HEK293T (cell line): ENCODE measurements at places on chromosomes 2 and 18.

DNA sequence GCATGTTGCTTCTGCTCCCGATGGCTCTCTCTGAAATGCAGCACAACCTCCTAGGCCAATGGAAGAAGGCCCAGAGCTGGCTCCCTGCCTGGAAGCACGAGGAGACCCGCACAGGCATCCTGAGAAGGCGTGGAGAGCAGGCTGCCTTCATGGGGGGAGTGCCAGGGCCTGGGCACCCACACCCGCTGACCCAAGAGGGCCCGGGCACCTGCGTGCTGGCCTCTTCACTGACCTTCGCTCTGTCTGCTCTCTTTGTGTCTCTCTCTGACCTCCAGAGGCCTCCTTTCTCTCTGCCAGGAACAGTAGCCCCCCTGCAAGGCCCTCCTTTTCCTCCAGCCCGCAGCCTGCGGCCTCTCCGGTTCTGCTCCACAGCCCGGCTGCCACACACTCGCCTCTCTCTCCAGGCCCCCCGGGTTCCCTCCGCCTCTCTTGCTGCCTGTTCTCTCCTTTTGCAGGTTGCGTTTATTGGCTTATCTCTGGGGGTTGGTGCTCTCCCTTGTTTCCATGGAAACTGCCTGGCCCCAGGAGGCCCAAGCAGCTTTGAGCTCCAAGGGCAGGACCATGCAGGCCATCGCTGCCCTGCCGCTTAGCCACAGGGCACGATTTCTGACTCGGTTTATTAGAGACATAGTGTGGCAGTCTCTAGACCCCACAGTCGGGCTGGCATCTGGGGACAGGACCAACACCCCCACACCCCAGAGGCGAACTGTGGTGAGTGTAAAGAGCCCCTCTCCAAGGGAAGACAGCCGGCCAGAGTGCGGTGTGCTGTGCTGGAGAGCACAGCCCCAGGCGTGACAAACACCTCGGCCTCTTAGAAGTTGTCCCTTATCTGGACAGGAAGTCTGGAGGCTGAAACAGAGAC is 1.7 kb downstream of the MZT2B start:
- DNase-seq: no peak

DNA sequence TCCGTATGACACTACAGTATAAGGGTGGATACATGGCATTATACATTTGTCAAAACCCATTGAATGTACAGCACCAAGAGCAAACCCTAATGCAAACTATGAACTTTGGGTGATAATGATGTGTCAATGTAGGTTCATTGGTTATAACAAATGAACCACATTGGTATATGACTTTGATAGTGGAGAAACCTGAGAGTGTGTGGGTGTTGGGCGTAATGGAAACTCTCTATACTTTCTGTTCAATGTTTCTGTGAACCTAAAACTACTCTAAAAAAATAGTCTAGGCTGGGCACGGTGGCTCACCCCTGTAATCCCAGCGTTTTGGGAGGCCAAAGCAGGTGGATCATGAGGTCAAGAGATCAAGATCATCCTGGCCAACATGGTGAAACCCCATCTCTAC is 6.5 kb upstream of the ACTG2 start:
- DNase-seq: no peak

DNA sequence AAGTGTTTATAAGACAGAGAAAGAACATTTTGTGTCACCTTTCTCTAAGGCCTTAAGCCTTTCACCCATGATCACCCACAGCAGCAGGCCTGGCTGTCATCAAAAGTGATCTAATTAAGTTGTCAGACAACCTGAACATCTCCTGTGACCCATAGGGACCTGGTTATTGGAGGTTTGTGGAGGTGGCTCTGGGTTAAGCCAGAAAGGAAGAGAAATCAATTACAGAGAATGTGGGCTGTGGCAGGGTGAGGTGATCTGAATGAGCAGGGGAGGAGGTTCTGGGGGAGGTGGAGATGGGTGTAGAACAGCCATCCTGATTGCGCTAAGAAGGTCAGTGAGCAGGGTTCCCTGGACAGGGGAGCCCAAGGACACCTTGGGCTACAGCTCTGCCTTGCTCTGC is 170.8 kb downstream of the FSHR start:
- no peak for DNase-seq

DNA sequence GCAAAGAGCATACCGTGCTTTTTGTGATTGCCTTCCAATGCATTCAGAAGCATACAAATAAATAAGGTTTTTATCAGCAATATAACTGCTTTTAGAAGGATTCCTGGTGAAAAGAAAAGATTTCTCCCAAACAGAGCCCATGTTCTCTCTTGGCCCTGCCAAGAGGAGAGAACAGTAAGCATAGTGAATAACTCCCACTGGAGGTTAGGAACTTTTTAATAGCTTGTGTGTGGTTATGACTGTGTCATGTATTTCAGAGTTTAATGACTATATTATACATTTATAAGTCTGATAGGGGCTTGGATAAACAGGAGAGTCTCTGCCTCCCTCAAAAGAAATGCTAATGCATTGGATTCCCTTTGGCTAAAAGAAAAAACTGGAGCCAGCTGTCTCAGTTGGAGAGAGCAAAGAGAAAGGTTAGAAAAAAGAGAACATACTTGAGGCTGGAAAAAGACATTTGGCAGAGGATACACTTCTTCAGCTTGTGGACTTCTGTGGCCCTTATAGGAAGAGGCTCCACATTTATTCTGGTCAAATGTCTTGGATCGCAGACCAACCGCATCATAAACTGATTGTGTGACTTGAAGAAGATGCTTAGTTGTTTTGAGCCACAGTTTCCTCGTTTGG is 63.0 kb upstream of the SPRED2 start:
- no peak for DNase-seq

DNA sequence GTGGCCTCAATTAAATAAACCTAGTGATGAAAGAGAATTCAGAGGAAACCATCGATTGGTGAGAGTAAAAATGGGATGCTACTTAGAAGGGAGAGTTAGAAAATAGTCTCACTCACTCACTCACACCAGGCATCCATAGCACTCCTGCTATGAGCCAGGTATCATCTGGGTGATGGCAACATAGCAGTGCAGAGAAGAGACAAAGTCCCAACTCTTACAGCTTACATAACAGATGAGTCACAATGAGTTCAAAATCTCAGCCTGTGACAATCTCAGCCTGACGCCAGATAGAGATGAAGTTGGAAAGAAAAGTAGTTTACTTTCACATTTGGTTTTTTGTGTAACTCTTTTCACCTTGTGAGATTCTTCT is 55.4 kb upstream of the THOC1 start:
- DNase-seq: no peak

DNA sequence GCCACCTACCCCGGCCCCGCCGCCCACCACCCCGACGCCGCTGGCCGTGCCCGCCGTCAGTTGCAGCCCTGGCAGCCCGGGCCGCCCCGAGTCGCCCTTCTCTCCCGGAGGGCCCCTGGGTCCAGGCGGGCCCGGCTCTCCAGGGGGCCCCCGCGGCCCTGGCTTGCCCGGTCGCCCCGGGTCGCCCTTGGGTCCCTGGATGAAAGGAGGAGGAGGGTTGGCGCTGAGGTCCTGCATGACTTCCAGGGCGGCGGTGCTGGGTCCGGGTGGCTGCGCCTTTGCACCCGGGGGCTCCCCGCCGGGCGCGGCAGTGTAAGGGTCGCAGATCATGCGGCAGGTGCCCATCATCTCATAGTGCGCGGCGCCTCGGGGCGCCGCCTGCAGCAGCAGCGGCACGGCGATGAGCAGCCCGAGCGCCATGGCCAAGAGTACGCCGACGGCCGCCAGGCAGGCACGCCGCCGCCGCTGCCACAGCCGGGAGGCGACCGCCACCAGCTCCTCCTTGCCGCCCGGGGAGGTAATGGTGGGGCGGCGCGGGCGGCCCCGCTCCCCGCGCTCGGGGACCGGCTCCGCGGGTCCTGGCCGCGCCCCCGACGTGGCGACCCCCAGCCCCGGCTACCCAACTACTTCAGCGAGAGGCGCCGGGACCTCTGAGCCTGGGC is 570 bp downstream of the C1QL2 start:
- DNase-seq: no peak

GRCh38 chr2:138741851-138742250 is 38.3 kb downstream of the NXPH2 start:
- DNase-seq: no peak

DNA sequence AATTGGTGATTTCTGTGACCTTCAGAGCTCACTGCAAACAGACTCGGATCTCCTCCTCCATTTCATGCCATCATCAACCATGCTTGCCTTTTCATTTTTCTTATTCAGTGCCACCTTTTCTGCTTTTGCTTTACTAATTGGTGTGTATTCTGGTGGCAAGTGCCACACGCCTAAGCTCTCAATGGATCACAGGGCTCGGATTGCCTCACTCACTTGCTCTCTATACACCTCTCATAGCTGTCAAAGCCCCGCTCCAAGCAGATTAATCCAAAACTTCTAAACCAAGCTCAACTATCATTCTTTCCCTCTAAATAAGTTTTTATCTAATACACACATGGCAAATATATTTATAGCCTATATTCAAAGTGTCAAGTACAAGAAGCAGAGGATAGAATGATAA is 86.4 kb downstream of the PLEKHM3 start:
- no peak for DNase-seq

DNA sequence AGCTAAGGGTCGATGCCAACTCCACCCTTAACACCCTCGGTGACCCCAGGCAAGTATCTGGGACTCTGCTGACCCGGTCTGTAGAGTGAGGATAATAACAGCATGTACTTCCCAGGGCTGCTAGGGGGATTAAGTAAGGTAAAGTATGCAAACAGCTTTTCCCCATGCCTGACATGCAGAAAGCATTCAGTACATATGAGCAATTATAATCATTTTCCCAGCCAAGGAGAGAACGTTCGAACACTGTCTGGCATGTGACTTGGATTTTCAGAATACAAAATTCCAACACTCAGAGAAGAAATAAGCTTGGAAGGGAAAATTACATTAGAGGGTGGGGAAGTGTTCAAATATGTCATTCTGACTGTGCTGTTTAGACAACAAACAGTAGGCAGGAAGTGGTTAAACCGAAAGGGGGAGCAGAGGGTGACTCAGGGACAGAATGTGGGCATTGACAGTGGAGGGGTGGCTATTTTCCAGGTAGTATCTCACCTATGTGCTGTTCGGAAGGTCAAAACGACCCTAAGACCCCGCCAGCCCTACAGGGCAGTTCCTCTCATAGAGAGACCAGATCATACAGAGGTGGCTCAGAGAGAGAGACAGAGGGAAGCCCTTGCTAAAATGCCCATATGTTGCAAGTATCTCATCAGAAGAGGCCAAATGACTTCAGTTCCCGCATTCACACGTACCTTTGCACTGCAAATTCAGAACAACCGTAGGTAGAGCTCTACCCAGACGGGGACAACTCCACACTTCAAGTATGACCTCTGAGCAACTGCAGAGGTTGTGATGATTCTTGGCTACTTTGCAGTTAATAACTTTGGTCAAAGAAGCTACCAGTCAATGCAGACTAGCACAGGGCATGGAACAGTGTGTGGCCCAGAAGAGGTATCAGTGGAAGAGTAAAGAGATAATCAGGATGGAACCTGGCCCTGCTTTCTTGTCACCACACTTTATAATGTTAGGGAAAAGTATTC is 14.8 kb downstream of the ASPRV1 start:
- DNase-seq: no peak

- DNase-seq: peak; percentile 91
These were observed at the start of gene C2orf68 for GRCh38 chr2:85611705-85612587. Gene C2orf68 (minus strand): TSS chr2:85612066. CDS start chr2:85611984, 82 bp downstream.

- DNase-seq: peak; percentile 46
These were observed 12.2 kb upstream of the ATP6V1B1 start for GRCh38 chr2:70923378-70924015.
